ENCODE measurements at places on chromosomes 7 and 10.

- DNase-seq = no peak
Measured at GRCh38 chr10:102121739-102122372, 1.7 kb upstream of the LDB1 start.

- no peak for DNase-seq
Measured at GRCh38 chr10:81034383-81034782, 496.7 kb downstream of the SH2D4B start.

- DNase-seq = no peak
Measured at GRCh38 chr7:109751241-109751640, 1181.6 kb downstream of the DNAJB9 start.

DNA sequence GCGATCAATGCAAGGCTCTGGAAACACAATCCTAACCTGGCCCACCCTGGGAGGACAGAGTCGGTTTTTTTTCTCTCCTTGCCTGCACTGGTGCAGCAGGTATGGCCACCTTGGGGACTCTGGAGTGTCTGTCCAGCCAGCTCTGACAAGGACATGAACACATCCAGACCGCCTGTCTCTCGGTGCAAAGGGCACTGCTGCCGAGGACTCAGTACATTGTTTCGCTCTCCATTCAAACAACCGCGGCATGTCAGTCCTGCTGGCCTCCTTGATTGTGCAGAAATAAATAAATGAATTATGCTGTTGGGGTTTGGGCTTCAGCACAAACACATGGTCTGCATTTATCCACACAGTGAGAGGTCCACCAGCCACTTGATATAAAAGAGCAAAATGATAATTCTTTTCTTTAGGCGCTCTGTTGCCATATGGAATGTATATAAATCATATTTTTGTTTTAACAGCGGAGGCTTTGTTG is 565.2 kb downstream of the KCNMA1 start:
- no peak for DNase-seq

GRCh38 chr7:90312745-90313144 is 8.4 kb downstream of the FAM237B start:
- no peak for DNase-seq

DNA sequence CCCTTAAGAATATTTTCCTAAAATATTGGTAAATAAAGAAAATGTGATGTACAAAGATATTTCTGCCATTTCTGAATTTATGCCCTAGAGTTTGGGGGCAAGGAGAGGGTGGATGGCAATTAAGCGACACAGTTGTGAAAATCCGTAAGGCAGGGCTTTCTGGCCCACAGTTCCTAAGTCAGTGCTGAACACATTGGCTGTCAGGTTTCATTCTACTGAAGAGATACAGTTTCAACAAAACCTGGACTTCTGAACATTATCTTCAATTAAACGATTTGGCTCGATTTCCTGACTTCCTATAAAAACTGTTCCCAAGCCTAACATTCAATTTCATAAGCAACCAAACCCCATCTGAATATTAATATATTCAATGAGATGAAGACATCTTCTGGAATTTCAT is 61.1 kb upstream of the NEBL start:
- DNase-seq = no peak

DNA sequence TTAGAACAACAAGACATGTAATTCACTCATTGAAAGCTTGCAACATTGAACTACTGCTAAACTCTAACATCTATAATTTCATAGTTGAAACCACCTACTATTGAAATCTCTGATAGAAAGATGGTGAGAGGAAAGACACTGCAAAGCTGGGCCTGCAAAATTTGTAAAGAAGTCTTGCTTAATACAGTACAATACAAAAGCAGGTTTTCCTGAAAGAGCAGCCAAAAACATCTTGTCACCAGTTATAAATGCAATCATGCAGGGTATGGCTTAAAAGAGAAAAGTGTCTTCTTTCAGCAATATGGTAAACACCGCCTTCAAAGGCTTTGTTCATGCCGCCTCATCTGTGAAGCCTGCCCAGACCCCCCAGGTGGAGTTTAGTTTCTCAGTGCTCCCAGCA is 109.2 kb downstream of the ANK3 start:
- DNase-seq = no peak

DNA sequence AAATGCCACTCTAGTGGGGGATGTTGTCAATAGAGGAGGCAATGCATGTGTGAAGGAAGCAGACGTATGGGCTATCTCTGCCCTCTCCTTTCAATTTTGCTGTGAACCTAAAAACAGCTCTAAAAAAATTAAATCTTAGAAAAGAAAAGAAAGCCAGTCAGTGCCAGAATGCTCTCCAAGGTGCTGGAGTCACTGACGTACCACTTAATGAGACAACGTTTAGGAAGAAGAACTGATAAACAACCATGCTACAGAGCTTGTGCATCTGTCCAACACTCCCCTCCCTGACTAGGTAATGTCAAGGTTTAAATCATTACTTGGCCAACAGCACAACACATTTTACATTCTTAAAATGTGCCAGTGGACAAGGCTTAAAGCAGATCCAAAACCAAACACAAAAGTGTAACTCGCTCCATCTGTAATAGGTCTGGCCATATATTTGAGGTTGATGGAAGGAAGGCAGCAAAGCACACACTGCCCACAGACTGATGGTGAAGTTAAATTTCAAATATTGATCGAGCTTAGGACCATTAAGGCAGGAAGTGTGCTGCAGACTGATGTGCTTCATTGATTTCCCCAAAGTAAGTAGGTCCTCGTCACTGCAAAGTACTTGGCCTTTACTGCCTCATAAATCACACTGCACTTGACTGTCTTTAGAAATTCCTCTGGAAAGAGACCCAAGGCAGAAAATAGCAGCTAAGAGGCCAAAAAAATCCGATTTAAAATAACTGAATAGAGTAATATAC is 15.5 kb downstream of the ARMH3 start:
- no peak for DNase-seq
